ENCODE measurements at places on chromosomes 7 and 10.

GRCh38 chr10:115157357-115157756 lies 64.2 kb downstream of the ATRNL1 start:
- no peak for DNase-seq

GRCh38 chr7:106749165-106749564 lies 88.2 kb upstream of the CCDC71L start:
- no peak for DNase-seq

DNA sequence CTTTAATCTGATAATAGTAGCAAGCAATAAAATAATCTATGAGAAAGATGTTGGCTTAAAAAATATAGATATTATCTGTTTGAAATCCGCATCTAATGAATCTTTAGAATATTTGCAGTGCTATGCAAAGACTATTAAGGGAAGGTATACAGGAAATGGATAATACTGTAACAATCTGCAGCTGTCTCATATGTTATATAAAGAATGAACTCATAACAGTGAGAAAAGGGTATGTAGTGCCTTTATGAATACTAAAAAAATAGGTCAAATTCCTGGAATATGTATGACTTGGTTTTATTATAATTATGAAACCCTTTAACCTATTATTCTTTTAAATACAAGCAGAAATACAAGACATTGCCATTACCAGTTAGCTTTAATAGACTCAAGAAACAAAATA lies 105.1 kb upstream of the GPR22 start:
- DNase-seq, result no peak

- no peak for DNase-seq
Observed at GRCh38 chr7:155333346-155334234, 35.9 kb downstream of the INSIG1 start.

- DNase-seq, result no peak
Observed at GRCh38 chr7:69269806-69270205, 328.5 kb upstream of the AUTS2 start.

DNA sequence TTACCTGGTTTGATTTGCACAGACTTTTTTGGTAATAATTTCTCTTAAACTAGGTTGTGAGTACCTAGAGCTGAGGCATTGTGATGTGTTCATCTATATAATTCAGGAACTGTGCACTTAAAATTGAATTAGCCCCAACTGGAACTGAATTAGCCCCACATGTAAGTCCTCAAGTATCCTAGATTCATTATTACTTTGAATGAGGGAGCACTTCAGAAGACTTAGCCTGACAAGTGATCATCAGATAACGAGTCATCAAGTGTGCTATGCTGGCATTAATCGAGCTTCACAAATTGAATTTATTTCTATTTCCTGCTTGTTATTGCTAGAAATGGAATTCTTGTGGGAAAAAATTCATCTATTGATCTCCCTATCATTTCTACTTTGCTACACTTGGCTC lies 323.4 kb upstream of the SEMA3D start:
- DNase-seq, result no peak

DNA sequence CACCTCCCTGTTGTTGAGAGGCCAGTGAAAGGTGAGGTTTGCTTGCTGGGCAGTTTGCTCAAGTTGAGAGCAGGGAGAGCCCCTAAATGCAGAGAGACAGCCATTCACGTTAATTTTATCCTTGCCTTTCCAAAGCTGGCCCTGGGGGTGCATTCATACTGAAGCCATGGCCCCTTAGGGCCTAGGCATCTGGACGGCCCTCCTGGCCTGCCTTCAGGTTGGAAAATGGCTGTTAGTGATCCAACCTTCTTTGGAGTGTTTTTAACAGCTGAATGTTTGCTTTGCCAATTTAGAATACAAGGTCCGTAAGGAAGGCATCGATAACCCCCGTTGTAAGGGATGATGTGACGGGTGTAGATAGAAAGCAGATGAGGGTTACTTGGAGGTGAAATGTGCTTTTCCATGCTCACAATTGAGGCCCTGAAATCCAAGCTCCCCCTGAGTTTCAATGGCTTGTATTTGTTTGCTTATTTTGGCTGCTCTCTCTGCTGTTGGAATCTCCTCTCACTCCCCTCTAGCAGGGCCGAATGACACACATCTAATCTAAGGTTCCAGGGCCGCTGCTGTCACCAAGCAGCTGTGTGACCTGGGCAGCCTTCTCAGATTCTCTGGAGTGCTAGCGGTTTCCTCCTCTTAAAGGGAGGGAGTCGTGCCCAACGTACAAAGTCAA lies 171.6 kb upstream of the MKI67 start:
- DNase-seq, result no peak

DNA sequence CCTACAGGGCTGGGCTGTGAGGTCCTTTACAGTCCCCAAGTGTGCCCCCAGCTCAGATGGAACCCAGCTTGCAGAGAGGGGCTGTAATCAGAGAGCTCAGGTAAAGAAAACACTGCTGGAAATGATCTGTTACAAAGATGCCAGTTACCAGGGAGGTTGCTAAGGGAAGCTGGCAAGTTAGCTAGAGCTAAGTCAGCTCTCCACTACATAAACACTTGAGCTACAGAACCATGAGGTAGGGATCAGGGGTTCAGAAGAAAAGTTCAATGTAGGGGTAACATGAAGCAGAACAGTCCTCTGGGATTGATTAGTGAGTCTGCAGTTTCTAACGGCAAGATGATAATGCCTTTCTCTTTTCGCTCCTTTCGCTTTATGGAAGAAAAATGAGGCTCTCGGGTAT lies 53.1 kb upstream of the TM9SF3 start:
- no peak for DNase-seq

DNA sequence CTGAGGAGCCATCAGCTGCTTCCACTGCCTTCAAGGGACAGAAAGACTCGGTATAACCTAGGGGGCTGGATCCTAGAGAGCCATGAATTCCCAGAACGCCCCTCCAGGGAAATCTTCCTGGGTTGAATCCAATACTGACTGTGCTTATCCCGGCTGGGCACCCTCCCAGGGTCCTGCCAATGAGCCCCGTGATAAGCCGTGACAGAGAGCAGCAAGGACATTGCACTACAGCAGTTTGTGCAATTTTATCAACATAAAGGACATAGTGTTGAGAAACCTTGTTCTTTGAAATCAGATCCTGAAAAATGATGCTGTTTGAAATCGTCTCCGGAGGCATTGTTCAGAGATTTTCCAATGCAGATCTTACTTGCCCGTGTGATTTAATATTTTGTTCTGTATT lies 18.8 kb downstream of the AKR1B1 start:
- DNase-seq, result no peak

Measured in GM12878 (cell line).